ENCODE measurements at places on chromosomes 16 and 17.

GRCh38 chr17:2062571-2063183, 7.8 kb downstream of the HIC1 start:
- DNase-seq, result no peak

GRCh38 chr16:10787304-10787703, 31.3 kb downstream of the TVP23A start:
- no peak for DNase-seq

DNA sequence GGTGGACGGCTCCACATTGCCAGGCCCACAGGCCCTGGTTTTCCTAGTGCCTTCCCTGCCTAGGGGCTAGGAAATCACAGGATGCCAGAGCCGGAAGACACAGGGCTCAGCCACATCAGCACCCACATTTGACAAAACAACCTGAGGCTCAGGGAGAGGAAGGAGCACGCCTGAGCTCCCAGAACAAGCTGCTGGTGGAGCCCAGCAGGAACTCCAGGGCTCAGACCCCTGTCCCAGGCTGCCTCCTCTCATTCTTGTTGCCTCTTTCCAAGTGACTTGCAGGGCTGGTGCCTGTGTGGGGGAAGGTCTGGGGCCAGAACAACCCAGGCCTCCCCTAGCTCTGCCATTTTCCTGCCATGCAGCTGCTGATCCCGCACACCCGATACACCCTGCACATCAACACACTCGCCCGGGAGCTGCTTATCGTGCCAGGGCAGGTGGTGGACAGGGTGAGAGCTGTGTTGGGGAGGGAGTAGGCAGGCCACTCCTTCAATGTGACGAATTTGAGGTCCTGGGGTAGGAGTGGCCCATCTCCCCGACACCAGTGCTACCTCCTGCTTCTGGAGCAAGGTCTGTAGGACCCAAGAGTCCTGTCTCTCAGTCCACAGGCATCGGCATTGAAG, 7.6 kb downstream of the ALOX15B start:
- DNase-seq, result no peak

DNA sequence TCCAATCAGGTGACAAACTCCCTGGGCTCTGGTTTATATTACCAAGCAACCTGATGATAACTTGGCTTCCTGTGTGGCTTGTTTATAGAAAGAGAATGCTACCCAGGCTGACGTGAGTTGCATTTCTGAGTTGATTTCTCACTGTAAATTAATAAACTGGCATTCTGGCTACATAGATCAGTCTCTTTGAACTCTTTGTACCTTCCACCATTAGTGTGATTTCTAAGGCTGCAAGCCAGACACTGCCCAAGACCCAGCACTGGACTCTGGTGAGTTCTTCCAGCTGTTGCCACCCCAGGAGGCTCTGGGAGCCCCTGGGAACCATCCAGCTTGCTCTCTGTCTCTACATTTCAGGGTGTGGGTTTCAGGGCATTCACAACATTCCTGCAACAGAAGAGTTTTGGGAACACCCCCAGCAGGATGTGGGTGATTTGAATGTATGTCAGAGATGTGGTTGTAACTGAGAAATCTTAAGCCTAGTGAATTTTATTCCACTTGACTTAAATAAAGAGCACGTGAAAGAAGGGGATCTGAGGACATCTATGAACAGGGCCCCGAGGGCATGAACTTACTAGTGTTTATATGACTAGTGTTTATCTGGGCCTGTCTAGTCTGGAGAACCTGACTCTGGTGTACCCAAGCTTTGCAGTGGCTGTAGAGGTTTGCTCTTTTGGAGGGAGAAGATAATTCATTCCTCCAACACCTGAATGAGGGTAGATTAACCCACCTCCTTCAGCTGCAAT, 30.3 kb upstream of the LRRC37A start:
- DNase-seq, result no peak

GRCh38 chr17:73513426-73513825, 130.8 kb downstream of the SDK2 start:
- no peak for DNase-seq

DNA sequence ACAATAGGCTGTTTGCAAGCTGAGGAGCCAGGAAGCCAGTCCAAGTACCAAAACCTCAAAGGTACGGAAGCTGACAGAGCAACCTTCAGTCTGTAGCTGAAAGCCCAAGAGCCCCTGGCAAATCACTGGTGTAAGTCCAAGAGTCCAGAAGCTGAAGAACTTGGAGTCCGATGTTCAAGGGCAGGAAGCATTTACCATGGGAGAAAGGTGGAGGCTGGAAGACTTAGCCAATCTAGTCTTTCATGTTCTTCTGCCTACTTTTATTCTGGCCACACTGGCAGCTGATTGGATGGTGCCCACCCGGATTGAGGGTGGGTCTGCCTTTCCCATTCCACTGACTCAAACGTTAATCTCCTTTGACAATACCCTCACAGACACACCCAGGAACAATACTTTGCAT, 15.3 kb downstream of the CD300LB start:
- DNase-seq, result no peak

GRCh38 chr17:83053021-83053681, 26.3 kb upstream of the METRNL start:
- no peak for DNase-seq

DNA sequence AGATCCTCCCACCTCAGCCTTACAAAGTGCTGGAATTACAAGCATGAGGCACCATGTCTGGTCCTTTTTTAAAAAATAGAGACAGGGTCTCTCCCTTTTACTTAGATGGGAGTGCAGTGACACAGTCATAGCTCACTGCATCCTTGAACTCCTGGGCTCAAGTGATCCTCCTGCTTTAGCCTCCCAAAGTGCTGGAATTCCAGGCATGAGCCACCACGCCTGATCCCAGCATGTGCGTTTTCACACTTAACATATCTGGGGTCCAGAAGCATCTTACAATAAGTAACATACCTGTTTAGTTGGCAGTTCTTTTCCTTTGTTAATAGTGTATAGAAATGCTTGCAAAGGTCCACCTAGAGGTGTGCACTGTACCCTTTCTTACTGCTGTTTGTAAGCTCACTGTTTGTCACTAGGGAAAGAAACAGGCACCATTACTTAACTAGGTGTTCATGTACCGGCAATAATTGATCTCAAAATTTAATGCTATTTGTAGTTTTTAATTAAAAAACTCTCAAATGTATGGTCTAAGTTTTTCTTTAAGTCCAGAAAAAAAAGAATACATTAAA, 221.7 kb downstream of the RPTOR start:
- no peak for DNase-seq

- no peak for DNase-seq
Measured at GRCh38 chr16:57054771-57055170, 37.6 kb upstream of the CPNE2 start.

GRCh38 chr17:4969047-4969550, 1.5 kb upstream of the SPAG7 start:
- no peak for DNase-seq

- no peak for DNase-seq
Measured at GRCh38 chr16:85752511-85753420, 1.9 kb upstream of the C16orf74 start.

- DNase-seq, result peak; percentile 91
Measured at GRCh38 chr16:87464691-87465300, 28.0 kb downstream of the ZCCHC14 start.

DNA sequence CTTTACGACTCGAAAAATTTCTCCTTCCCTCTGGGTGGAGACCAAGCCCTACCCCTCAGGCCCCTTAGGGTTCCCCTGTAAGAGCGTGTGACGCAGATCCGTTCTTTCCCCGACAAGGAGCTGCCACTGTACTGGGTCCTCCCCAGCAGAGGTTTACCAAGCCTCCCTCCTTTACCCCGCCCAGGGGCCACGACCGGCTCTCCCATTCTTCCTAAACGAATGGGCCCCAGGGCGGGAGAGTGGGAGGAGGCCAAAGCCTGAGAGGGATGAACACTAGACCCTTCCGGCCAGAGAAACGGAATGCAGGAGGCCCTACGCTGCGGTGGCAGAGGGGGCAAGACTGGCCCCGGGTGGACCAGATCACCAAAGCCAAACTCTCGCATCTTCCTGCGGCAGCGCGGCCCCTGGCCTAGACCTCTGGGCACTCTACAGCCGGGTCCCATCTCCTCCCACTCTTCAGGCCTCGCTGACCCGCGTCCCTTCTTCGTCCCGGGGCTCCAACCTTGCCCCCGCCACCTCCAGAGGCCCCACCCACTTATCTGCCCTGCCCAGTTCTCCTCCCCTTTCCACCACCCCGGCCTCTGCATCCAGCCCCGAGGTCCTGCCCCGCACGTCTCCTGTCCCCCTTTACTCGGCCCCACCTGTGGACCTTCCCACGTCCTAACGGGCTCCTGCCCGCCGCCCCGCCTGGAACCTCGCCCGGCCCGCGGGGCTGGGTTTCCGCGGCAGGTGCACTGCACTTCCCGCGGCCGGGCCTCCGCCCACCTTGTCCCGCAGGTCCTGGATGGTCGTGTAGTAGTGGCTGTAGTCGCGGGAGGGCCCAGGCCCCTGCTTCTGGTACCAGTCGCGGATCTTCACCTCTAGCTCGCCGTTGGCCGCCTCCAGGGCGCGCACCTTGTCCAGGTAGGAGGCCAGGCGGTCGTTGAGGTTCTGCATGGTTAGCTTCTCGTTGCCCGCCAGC, 765 bp downstream of the KRT19 start:
- DNase-seq, result no peak

DNA sequence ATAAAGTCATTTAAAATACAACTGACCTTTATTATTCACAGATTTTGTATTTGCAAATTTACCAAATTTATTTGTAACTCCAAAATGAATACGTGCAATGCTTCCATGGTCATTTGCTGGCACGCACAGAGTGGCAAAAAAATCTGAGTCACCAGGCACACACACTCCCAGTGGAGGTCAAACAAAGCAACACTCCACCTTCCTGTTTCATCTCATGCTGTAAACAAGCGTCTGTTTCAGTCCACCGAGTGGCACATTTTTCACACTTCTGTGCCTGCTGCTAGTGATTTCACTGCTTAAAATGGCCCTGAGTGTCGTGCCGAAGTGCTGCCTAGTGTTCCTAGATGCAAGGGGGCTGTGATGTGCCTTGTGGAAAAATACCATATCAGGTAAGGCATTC, 17.8 kb upstream of the ITGAE start:
- peak; percentile 89 for DNase-seq

- no peak for DNase-seq
Measured at GRCh38 chr17:46818929-46819859, 702 bp upstream of the WNT3 start.

- DNase-seq, result no peak
Measured at GRCh38 chr16:29802416-29802935, 3.9 kb upstream of the MAZ start.

DNA sequence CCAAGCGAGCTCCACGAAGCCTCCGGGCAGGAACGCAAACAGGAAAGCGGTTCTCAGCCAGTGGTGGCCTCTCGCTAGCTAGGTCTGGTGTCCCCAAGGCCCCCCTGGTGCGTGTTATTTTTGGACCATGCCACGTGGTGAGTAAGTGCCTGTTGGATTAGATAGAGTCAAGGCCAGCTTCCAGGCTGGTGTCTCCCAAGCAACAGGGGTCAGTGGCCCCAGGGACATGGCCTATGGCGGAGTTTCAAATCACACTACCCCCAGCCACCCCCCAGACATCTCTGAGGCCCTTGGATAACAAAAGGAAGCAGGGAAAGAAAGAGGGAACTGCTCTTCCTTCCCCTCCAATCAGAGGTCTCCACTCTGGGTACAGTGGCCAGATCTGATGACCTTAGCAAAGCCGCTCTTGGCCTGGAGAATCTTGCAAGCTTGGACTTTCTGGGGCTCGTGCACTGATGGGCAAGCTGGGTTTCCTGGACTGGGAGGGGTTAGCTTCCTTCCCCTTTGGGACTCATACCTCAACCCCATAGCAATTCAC, 58.2 kb downstream of the MAF start:
- DNase-seq, result no peak

DNA sequence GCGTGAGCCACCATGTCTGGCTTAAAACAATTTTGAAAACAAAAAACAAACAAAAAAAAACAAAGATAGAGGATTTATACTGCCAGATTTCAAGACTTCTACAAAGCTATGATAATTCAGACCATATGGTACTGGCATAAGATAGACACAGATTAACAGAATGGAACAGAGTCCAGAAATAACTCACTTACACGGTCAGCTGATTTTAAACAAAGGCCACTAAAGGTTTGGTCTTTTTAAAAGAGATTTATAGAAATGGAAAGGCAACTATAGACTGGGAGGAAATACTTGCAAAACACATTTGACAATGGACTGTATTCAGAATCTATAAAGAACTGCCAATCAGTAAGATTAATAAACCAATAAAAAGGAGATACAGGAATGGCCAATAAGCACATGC, 48.6 kb upstream of the MNT start:
- DNase-seq, result no peak

DNA sequence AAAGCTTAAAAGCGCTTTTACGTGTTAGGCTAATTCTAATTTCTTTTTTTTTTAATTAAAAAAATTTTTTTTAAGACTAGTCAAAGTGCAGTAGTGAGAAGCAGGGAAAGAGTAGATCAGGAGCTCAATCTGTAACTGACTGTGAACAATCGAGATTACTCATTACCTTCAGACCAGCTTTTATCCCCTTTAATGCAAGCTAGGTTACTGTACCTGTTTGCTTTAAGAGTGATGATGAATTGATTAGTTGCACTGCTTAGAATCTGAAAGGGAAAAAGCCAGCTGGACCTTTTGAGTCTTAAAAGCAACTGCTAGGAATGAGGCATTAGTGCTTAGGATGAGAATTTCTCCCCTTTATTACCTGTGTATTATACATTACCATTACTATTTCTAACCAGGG, 19.0 kb downstream of the PSMD11 start:
- no peak for DNase-seq

DNA sequence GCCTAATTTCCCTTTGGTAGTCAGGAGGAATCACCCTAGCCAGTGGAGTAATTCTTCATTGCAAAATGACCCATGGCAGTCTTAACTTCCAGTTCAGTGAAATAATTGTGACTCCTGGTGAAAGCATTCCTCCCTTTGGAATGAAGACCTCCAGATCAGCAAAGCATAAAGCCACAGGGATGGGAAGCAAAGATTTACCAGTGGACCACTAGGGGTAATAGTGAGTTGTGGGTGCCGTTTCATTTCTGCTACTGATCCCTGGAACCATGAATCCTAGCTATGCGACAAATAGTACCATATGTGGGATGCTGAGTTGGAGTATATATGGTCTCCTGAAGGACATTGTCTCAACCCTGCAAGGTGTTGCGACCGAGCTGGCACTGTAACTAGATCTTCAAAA, 13.7 kb downstream of the DYNLL2 start:
- DNase-seq, result no peak

DNA sequence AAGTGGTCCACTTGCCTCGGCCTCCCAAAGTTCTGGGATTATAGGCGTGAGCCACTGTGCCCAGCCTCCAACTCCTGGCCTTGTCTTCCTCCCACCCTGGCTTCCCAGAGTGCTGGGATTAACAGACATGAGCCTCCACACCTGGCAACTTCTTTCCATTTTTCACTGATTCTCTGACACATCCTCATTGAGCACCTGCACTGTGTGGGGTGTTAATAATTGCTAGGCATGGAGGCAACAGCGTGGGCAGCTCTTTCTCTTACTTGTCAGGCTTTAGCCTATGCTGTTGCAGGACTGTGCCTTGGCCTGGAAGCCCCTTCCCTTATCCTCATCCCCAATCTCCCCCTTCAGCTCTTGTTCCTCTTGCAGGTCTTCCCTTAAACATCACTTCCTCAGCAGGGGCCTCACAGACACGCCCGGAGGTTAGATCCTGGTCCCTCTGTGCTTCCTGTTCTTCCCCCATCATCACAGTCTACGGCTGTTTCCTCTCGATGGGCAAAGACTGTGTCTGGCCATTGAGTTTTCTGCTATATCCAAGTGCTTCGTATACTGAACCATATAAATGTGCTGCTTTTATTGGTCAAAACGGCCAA, 7.9 kb downstream of the QPRT start:
- DNase-seq, result no peak

- DNase-seq, result no peak
Measured at GRCh38 chr17:14068542-14069250, 608 bp upstream of the COX10 start.

GRCh38 chr16:7315813-7316212, 16.8 kb upstream of the RBFOX1 start:
- no peak for DNase-seq
